ENCODE measurements at places on chromosomes 2 and 18.

DNA sequence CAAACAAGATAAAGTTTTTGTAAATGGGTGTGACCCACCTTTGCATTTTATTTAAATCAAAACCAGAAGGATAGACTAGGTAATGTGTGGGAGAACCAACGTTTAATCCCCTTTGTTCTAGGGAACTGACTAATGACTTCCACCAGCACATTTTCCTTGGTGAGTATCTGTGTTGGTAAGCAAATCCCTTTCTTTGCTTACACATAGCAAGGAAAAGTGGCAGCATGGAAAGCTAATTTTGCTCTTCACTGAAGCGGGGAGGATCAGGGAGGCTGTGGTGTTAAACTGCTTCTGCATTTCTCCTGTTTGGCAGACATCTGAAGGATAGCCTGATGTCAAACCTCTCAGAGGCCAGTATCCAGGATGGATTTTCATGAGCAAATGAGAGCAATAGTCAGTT is 331.1 kb downstream of the PTPRM start:
- no peak for DNase-seq

- no peak for DNase-seq
These were observed 125.8 kb upstream of the TNP1 start for GRCh38 chr2:216985658-216986141.

- peak; percentile 50 for DNase-seq
These were observed 63.8 kb downstream of the PDE11A start for GRCh38 chr2:178008636-178009289.

GRCh38 chr2:127398239-127398590 is 10.4 kb upstream of the MAP3K2 start:
- DNase-seq, result peak; percentile 89

DNA sequence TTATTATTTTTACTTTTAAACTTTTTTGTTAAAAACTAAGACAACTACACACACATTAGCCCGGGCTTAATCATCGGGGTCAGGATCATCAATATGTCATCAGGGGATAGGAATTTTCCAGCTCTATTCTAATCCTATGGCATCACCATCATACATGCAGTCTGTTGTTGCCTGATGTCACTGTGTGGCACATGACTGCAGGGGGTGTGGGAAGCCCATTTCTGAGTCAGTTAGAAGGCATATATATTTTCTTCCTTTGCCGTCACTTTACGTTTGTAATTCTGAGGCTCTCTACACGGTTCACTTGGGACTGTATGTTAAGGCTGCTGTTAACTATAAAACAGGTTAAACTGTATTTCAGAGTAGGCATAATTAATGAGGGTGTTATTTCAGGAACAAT is 144.4 kb upstream of the ITGA6 start:
- DNase-seq, result peak; percentile 91

GRCh38 chr2:180190851-180191250 is 183.8 kb upstream of the CWC22 start:
- no peak for DNase-seq

DNA sequence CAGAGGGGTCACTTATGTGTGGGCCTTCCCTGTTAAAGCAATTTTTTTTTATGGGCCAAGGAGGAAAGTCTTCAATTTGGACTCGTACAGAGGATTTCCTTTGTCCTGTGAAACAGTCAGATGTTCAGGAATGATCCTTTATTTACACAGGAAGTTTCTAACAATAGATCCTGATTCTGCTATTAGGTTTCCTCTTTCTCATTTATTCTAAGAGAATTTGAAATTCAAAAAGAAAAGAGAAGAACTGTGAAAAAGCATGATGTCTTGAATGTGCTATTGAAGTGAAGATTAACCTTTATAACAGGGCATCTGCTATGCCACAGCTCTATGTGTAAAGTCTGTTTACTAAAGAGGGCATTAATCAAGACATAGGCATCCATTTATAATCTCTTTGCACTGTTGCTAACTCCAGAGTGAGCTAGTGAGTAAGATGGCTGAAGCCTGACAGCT is 105.3 kb upstream of the FAM98A start:
- DNase-seq, result no peak

GRCh38 chr2:219452361-219453317 is 18.0 kb downstream of the SPEG start:
- peak; percentile 95 for DNase-seq

- no peak for DNase-seq
These were observed at the start of gene KLHL14 for GRCh38 chr18:32772581-32773381. Gene KLHL14 (minus strand): TSS chr18:32773023. CDS start chr18:32770591, 2,432 bp downstream.

GRCh38 chr2:45614330-45614729 is 3.3 kb upstream of the SRBD1 start:
- no peak for DNase-seq

Measured in HT1080 (cell line).